ENCODE measurements at places on chromosomes 4 and X.

DNA sequence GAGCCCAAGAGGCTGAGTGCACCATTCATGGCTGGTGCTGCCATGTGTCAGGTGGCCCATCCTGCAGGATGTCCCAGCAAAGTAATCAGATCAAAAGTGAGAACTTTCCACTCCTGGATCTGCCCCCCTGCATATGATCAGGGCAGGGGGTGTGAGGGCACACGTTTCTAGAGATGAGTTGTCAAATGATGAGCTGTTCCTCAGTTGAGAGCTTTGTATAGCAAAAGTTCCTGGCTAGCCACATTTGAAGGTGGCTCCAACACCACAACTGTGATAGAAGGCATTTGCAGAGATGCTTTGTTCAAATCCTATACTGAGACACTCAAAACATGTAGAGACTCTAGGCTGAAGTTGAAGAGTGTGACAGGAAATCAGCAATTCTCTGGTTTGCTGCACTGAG is 501.8 kb downstream of the BCOR start:
- no peak for DNase-seq

DNA sequence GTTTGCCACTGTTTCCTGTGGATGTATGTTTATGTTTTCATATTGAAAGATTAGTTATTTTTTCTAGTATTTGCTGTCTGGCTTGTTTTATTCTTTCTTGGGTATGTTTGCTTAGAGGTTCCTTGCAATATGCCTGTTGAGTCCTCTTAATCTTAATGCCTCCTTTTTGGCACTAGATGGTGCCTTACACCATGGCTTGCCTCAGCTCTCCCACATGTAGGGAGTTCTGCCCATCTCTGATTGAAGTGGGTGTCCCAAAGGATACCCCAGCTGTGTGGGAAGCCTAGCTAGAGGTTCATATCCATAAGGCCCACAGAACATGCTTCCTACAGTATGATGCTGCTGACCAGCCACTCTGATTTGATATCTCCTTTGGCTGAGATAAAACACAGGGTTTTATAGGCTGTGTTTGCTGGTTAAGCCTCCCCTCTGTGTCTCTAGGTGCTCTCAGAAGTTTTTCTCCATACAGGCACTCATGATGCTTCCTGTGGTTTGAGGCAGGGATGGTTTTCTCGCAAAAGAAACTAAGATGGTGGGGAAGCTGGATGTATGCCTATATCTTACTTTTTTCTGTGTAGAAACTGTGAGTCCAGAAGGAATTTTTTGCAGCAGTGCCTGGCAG is 162.4 kb downstream of the ASB9 start:
- DNase-seq: no peak

DNA sequence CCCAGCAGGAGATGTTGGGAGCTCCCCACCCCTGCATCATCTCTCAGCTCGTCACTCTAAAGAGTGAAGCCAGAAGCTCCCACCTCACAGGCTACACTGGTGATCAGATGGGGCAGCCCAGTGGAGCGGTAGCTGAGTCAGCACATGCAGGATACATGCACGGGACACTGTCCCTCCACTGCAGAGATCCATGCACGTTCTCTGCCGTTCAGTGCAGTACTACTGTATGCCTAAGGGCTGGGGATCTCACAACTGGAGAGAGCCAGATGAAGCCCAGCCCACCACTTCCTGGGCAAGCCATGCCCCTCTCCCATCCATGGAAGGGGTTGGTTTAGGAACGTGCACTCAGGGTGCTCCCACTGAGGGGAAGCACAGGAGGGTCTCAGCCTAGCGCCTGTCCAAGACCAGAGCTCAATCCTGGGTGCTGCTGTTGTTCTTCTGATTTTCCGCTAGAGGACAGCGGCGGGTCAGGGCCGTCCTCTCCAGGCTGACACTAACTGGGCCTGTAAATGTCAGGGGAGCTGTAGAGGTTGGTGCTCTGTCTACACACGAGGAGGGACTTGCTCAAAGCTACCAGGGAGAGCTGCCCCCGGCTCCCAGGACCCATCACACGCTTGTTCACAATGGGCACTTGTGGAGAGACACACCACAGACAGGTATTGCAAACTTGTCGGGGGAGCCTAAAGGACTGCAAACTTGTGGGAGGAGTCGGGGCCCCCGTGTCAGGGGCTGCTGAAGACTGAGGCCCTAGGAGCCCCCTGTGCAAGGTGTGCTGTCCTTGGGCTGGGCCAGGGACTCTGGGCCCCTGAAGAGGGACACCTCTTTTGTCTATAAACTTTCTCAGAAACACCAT is 18.2 kb upstream of the ABLIM2 start:
- no peak for DNase-seq

DNA sequence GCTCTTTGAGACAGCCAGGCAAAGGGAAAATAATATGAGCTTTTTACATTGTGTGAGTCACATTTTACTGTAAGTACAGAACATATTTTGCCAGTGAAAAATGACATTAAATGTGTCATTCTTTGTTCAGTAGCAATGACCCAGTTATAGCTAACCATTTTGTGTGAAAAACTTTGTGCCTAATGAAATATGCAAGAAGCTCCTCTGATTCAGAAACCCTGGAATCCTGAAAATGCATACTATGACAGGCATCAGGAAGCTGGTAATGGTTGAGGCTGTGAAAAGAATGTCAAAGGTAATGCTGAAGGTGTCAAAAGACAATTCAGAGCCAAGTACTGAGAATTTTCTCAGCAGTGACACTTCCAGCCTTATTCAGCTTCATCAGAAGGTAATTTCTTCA is 549.5 kb upstream of the SMIM31 start:
- DNase-seq: no peak

DNA sequence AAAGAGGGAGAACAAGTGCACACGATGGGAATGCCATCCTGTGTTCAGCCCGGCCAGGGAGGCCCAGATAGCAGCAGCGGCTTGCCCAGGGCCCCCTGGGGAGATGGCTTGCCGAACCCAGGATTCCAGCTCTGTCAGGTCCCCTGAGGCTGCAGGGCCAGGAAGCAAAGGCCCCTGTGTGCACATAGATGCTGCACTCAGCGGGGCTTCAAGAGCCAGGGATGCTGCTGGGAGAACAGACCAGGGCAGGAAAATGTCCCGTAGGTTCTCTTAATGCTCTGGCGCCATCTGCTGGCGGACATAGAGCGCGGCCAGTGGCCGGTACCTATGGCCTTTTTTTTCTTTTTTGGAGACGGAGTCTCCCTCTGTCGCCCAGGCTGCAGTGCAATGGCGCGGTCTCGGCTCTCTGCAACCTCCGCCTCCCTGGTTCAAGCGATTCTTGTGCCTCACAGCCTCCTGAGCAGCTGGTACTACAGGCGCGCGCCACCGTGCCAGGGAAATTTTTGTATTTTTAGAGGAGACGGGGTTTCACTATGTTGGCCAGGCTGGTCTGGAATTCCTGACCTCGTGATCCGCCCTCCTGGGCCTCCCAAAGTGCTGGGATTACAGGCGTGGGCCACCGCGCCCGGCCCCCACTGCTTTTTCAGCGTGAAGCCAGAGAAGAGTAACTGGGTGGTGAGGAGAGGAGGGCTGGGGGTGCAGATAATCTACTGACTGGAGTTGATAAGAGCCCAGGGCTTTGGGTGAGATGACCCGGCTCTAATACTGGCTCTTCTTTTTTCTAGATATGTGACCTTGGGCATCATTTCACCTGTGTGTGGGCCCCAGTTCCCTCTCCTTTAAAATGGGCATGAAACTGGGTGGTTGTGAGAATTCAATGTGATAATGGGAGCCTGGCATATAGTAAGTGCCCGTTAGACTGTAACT is 22.5 kb downstream of the MED28 start:
- peak; percentile 67 for DNase-seq

DNA sequence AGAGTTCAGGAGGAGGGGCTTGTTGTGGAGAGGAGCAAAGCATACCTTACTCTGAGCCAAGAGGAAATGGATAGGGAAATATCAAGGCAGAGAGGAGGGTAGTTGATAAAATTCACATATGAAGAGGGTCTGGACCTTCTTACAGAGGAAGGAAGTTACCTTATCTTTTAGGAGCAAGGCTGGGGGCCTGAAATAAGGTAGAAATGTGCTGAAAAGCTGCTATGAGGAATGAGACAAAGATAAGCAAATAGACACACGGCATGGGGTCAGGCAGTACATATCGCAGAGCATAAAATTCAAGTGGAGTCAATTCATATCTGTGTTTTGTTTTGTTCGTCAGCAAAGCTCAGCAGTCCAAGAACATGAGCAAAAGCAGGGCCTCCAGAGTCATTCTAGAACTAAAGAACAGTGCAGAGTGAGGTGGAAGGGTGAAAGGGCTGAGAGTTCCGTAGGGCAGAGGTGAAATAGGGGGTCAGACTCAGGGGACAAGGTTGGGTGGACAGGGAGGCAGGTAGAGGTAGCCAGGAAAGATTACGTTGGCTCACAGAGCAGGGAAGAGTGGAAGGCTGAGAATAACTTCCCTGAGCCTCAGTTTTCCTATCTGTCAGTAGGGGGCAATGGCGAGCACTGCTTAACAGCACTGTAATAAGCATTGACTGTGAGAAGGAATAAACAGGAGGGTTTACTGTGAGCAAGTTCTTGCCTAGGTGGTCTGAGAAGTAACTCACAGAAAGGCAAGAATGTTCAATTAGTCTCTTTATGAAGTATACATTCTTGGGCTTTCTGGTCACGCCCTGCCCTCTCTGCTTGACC is 9.2 kb downstream of the VSIG4 start:
- no peak for DNase-seq

DNA sequence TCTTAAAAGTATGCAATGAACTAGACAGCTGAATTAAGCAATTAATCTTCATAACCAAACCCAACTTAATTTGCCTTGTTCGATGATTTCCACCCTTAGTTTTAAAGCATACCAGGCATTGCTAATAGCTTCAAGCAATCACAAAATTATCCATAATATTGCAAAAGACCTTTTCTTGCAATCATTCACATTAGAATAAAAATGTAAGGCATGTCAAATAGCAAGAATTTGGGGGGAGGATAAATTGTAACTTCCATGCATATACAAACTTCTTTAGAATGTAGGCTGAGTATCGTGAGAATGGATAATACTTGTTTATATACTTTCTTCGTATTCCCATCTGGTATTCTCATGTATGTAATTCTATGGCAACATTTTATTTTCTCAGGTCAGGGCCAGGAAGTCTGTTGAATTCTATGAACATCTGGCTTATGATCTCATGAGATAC is 28.7 kb upstream of the BMP2K start:
- no peak for DNase-seq

All from stimulated activated CD4-positive, alpha-beta T cell treated with anti-CD3 and anti-CD28 coated beads, Interleukin-4, amount 100 ng/mL, for 48 hours (primary cell).